ENCODE measurements at places on chromosomes 1 and 21.

- no peak for DNase-seq
Measured at GRCh38 chr1:206593351-206593925, 18.8 kb downstream of the EIF2D start.

DNA sequence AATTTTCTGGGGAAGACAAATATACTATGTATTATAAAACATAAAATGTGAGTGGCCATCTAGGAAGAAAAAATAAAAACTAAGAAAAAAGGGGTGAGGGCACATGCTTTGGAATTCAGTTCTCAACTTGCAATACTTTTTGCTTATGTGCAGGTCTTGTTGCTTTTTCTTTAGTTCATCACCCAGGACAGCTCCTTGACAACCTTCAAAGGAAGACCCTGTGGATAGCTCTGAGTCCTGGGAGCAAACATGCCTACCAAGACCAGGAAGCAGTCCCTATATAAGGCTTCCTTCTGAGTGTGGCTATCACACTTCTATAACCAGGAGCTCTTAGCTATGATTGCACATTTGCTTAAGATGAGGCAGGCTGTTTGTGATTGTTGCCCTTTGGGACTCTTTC is 78.0 kb downstream of the WDR64 start:
- no peak for DNase-seq

DNA sequence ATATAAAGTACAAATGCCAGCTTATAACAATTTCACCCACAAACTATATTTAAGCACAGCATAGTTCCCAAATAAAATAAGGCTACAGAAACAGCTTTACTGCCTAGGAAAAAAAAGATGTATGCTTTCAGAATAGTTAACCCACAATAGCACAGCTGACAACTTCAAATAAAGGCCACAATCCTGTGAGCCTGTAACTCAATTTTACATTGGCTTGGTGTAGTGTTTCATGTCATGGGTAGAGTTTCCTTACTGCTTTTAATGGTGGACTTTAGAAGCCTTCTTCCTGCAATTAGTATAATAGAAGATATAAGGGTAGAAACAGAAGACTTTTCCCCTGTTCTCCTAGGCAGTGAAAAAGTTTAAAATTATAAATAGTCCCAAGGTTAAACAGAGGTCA is 44.3 kb upstream of the ZC3H11B start:
- no peak for DNase-seq

GRCh38 chr1:43273708-43274107 is 3.9 kb downstream of the TMEM125 start:
- DNase-seq, result no peak

- no peak for DNase-seq
Measured at GRCh38 chr1:221527886-221528624, 213.8 kb downstream of the DUSP10 start.

GRCh38 chr21:32806810-32807386 is 35.3 kb upstream of the PAXBP1 start:
- no peak for DNase-seq

DNA sequence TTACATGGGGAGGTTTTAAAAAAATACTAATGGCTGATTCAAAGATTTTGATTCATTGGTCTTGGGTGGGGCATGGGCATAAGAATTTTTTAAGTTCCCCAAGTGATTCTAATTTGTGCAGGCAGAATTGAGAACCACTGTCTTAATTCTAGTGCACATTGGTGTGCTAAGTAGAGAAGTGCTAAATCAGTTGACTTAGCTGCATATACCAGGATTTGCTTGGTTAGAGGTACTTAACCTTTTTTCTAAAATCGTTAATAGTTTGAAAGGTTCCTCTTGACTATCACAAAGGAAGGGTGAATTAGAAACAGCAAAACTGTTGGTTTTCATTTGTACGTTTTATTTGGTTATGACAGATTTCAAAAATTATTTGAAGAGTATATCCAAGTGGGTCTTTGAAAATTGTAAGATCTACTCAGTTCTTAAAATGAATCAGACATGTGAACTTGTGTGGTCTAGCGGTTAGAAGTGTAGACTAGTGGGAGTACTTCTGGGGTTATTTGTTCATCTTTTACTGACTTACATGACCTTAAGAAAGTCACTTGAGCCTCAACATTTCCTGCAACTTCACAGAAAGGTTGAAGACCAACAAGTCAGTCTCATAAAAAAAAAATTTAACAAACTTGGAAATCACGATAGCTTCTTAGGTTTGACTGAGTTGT is 66.7 kb downstream of the RPAP2 start:
- no peak for DNase-seq

DNA sequence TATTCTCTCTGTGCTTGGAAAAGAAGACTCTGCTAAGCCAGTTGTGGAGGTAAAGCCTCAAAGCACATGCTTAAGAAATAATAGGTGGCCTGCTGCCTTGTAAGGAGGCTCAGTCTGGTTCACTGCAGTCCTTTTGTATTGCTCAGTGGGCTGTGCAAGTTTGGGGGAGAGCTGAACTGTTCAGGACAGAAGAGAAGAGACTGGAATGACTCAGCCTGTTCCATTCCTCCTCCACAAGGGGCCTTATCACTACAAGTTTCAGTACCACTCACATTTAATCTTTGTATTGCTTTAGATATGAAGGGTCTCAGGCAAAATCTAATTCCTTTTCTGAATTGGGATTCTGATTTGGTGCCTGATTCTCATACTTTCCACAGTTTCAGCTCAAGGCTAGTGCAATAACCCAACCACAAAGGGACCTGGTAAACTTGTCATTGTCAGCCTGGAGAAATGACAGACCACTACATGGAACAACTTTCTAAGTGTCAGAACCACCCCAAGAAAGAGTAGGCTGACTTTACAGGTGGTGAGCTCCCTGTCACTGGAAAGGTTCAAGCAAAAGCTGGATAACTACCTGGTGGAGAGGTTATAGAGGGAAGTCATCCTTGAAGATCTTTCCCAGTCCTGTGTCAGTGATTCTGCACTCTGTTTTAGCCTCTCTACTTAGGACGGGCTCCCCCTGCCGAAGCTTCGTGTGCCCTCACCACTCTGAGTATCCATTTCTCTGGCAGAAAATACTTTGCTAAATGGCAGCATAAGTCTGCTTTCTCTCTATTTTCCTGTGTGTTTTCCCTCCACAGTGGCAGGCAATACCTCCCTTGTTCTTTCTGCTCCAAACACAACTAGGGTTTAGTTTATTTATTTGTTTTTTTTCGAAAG is 162.9 kb upstream of the GJB5 start:
- no peak for DNase-seq

- DNase-seq, result no peak
Measured at GRCh38 chr1:18816808-18817207, 42.7 kb downstream of the TAS1R2 start.

DNA sequence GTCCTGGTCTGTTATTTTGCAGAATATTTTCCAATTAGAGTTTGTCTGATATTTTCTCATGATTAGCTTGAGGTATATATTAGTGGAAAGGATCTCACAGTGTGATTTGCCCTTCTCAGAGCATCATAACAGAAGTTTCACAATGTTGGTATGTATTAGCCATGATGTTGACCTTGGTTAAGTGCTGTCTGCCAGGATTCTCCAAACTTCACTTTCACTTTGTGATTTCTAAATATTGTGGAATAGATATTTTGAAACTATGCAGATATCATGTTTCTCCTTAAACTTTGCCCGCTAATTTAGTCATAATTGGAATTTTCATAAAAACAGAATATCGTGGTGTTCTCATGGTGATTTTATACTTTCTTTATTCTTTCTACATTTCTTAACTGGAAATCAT is 98.0 kb upstream of the DEPDC1 start:
- no peak for DNase-seq

GRCh38 chr1:216600730-216601609 is 122.3 kb downstream of the ESRRG start:
- peak; percentile 79 for DNase-seq

DNA sequence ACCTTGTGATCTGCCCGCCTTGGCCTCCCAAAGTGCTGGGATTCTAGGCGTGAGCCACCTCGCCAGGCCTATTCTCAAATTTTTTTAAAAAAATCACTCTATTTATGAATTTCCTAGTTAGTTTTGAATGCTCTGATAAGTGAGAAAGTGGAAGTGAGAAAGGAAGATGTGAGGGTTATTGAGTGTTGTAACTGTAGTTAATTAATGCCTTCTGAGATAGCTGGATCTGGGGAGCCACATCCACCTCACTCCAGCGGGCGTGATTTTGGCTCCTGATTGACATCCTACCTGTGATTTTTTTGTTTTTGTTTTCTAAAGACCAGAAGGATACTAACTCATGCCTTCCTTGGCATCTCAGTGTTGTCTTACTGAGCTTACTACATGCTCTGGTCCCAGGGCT is 65.6 kb downstream of the ST3GAL3 start:
- no peak for DNase-seq

- no peak for DNase-seq
Measured at GRCh38 chr1:168178227-168178637, 530 bp upstream of the TIPRL start.

DNA sequence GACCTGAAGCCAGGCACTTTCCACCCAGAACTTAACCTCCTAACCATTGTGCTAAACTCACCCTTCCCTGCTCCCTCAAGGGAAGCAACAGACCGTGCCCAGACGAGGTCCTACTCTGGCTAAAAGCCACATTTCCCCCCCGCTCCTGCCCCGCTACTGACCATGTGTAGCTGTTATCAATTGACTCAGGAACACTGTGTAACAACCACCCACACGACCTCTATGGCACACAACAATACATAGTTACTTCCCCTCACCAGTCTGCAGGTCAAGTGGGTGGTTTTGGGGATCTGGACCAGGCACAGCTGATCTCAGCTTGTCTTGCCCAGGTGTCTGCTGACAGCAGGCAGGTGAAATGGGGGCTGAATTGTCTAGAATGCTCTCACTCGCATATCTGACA is 40.1 kb downstream of the CAMK2N1 start:
- no peak for DNase-seq

DNA sequence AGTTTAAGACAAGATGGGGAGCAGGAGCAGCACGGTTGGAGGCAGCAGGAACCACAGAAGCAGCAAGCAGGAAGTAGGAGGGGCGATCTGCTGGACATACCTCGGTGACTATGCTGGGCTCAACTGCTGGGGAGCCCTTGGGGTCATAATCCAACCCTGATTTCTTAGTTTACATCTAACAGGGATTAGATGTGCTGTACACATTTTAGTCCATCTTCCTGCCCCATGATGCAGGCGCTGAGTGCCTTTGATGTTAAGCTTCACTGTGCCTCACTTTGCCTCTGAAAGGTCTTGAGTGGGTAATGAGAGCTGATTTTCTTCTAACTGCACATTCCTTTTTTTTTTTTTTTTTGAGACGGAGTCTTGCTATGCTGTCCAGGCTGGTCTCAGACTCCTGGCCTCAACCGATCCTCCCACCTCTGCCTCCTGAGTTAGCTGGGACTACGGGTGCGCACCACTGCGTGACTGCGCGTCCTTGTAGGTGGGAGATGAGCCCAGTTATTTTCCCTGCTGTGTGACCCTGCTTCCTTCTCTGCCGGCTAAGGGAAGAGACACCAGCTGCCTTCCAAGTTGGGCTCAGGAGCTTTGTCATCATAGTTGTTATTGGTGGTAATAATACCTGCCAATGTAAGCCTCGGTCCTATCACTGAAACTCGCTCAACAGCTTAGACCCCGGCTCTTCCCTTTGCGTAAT is 1.1 kb upstream of the RCAN3 start:
- no peak for DNase-seq

- DNase-seq, result no peak
Measured at GRCh38 chr1:205601205-205601604, 30.6 kb downstream of the ELK4 start.

- DNase-seq, result no peak
Measured at GRCh38 chr1:99786751-99787501, 20.5 kb upstream of the FRRS1 start.

DNA sequence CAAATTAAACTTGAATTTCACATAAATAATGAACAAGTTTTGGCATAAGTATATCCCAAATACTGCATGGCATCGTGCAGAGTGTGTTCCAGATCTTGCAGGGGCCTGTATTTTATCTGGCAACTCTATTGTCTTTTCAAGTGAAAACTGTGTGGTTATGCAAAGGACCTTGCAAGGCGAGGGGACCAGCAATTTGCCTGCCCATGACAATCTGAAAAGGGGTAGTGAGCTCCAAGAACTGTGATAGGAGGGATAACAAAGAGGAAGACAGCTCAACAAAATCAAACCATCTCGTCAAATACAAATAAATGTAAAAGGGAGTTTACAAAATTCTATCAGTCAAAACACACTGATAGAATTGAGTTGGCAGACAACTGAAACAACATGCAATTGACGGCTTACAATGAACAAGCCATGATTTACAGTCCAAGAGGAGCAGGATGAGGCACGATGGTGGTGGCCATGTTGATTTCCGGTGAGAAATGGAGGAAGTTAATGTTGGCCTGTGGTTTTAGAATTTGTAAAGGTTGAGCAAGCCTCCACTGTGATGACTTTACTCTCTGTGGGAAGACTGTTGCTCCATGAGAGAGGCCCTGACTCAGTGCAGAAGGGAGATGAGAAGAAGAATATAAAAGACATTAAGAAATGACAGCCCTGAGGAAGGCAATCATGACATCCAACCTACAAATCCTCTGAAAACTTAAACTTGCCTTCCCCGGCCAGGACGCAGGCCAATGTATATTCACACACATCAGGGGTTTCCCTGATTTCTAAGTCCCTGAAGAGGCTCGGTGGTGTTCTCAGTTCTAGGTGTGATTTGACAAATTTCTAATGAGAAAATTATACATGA is 132.2 kb downstream of the ADSS2 start:
- DNase-seq, result no peak

DNA sequence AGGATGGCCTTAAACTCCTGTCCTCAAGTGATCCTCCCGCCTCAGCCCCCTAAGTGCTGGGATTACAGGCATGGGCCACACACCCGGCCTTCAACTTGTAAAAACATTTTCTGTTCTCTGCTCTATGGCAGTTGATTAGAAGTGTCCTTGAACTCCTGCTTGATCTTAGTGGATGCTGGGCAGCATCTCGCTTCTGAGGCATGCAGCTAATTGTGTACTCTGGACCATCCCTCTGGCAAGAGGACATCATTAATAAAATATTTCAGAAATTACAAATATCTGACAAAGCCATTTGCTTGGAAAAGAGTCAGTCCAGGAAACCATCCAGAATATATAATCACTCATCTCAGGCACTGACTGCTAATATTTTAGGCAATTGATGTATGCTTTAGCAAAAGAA is 8.1 kb downstream of the NGF start:
- DNase-seq, result no peak

DNA sequence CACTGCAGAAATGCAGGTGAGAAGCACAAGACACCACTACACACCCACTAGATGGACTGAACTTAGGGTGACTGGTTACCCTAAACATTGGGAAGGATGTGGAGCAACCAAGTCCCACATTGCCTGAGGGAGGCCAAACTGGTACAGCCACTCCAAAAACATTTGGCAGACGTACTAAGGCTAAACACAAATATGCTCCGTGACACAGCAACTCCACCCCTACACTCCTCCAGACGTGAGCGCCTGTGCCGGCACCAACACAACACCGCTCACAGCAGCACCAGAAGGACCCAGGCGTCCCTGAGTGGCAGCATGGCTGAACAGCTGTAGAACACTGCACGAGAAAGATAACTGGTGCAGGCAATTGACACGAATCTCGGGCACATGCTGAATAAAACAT is 14.7 kb downstream of the PTTG1IP start:
- DNase-seq, result no peak

DNA sequence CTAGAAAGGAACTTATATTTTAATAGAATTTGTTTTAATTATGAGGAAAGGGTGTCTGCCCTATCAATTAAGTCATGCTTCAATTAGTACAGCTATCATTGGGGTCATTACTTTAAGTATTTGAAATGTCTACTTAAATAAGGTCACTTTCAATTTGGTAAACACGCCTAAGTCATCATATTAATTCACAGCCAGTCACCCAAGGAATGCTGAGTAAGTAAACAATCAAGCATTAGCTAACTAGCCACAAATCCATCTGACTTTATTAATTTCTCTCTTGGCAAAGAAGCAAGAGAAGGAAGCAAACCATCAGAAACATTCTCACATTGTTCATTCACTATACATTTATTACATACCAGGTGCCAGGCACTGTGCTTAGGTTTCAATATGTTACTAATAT is 1.2 kb upstream of the LRRC52 start:
- DNase-seq, result no peak

Data from right atrium auricular region (tissue), 2 donors.